Stimulated activated CD8-positive, alpha-beta memory T cell treated with anti-CD3 and anti-CD28 coated beads, Interleukin-7, amount 100 ng/mL, for 48 hours (primary cell): ENCODE measurements at places on chromosomes 3 and 15.

DNA sequence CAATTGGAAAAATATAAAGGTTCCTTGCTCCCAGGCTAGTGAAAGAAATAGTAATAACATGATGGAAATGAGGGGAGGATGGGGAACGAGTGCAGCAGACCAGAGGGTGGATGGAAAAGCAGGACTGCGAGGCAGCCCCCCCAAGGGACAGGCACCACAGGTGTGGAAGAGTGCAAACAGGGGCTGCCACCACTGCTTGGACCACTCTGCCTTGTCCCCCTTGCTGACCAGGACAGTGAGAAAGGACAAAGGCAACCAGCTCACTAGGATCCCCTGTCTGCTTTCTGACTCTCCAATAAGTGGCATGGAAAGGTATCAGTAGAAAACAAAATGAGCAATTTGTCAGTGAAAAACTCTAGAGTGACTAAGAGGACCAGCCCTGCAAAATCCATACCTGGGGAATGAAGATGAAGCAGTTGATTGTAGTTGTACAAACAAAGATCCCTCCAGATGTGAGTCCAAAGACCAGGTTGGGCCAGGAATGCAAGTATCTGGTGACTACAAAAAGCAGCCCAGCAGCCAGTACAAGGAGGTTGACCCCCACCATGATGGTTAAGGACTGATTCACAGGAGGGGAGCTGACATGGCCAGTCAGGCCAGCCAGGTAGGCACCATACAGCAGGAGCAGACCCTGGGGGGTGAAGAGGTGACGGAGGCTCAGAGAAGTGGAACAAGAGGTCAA, 86.6 kb upstream of the GSK3B start:
- no peak for DNase-seq

- DNase-seq: no peak
These were observed 51.4 kb downstream of the SEMA6D start for GRCh38 chr15:47768735-47769134.

DNA sequence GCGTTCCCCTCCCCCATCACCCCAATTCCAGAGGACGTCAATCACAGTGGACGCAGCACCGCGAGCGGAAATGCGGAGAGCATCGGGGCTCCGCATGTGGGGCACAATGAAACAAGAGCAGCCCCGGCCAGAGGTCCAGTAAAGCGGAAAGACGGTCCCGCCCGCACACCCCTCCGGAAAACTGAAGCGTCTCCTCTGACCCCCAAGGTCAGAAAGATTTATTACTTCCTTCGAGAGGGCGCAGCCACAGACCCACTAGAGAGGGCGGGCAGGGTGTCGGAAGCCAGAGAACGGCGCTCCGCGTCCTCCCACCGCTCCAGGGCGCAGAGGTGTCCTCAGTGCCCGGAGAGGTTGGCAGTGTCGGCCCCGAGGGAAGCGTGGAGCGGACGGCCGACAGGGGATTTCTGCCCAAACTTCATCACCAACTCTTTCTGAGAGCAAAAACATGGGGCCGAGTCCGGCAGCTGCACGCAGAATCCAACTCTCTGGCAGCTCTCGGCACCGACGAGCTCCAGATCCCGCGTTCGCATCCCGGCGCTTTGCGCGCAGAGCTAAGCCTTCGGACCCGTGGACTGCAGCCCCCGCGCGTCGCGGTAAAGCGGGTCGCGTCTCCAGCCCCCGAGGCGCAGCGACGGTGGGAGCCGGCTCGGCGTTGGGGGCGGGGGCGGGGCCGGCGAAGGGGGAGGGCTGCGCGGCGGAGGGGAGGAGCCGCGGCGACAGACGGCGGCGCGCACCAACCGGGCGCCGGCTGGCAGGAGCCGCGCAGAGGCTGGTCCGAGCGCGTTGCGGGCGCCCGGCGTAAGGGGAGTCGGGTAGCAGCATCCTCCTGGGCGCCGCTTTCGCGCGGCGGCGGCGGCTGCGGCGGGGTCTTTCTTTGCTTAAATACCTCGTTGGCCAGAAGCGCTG, at the start of gene CHST2:
Gene CHST2 (plus strand): TSS at position 763 of the 906 bp plus-strand sequence. CDS start 1,046 bp downstream, outside the sequence.
- peak; percentile 62 for DNase-seq

- DNase-seq: no peak
These were observed 51.7 kb upstream of the SLC4A7 start for GRCh38 chr3:27535809-27536392.

DNA sequence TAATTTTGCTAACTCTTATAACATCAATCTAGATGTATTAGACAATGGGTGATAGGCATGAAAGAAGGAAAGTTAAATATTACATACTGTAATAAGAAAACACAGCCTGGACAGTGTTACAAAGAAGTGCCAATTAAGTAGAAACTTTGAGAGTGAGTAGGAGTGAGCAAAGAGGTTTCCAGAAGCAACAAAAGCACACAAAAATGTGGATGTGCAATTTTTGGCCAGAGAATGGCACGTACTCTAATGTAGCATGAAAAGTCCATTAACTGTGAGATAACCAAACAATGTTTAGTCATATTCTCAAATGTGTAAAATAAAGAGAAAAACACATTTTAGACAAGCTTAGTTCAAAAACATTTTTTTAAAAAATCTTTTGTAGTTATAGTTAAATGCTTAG, 567.3 kb downstream of the ROBO1 start:
- DNase-seq: no peak

GRCh38 chr15:76799760-76800159, 105.4 kb downstream of the SCAPER start:
- no peak for DNase-seq

DNA sequence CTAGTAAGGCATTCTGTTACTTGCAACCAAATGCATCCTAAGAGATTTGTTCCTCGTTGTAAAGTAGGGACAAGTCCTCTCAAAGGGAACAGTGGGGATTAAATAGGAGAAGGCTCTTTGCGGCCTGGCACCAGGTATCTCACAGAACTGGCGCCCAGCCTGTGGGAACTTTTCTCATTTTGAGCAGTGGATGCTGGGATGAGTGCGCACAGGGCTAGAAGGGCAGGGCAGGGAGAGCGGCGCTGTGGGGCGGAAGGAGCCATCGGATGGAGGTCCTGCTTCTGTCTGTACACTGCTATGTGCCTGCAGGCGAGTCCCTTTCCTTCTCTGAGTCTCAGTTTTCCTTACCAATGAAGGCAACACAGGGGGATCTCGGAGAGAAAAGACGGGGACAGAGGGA, 50.6 kb downstream of the WNT7A start:
- no peak for DNase-seq

- DNase-seq: no peak
These were observed 37.2 kb downstream of the TRIM42 start for GRCh38 chr3:140715035-140715434.

DNA sequence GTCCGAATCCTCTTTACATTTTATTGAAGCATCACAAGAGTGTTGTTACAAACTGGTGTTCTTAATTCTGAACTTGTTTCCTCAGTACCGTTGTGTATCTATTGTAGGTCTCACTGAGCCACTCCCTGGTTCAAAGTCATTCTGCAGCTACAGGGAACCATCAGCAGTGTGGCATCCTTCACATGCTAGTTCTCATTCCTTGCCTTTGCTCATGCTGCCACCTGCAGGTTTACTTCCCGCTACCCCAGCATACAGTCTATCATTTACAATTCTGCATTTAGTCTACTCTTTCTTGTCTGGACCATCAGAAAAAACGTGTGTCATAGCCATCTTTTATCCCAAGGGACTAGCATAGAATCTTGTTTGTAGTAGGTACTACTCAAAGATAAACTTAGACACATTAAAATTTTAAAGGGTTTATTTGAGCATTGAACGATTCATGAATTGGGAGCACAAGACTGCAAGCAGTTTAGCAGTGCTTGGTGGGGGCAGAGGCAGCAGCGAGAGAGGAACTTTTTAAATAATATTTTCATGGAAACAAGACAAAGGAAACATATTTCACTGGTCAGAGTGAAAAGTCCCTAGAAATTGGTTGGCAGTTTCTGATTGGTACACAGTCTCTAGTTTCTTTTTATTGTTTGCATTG, 402.1 kb downstream of the CADM2 start:
- no peak for DNase-seq

GRCh38 chr15:56168394-56168793, 75.3 kb downstream of the RFX7 start:
- no peak for DNase-seq

- DNase-seq: peak; percentile 39
These were observed 44.8 kb downstream of the CYP11A1 start for GRCh38 chr15:74322558-74323180.

GRCh38 chr3:129592381-129593131, 13.9 kb downstream of the PLXND1 start:
- no peak for DNase-seq

- no peak for DNase-seq
These were observed 5.6 kb upstream of the ZBTB47 start for GRCh38 chr3:42647821-42648459.

DNA sequence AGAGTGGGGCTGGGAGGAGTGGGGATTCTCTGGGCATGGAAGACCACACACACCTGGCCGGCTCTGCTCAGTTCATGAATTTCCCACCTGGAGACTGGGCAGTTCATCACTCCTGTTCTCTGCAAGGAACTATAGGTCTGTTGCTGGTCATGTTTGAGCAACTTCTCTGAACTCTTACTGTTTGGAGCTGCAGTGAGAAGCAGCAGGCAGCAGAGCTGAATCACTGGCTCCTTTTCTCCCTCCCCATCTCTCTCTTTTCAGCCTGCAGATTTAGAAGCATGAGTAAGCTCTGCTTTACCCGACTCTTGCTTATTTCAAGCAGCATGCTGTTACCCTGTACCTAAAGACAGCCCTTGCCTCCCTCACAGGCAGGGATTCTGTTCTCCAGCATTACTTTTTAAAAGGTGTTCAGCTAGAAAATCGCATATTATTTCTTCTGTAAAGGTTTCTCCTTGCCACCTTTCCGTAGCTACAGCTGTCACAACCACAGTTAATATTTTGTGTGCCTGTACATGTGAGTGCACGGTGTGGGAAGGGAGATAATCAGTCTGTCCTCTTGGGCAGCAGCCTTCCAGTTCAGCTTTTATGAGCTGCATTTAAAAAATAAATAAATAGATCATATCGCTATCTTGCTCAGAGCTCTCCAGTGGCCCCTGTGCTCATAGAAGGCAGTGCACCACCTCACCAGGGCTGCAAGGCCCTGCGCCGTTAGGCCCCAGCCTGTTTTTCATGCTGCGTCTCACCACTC, 131.6 kb downstream of the CHCHD6 start:
- DNase-seq: no peak

GRCh38 chr3:105166893-105167292, 199.8 kb upstream of the ALCAM start:
- DNase-seq: no peak

GRCh38 chr15:61444585-61444984, 215.5 kb upstream of the RORA start:
- DNase-seq: no peak

DNA sequence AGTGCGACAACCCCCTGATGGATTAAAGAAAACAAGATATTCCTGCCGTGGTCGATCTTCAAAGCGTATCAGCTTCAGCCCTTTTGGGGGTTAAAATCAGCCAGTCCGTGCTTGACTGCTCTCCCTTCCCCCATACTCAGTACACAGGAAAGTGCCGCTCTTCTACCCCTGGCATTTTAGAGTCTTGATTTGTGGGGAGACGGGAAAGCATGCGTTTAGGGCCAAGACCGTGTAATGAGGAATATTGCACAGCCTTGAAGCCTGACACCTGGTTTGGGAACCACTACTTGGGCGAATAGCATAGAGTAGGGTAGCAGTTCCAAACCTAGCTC, 540 bp upstream of the EDC3 start:
- no peak for DNase-seq

GRCh38 chr3:117596503-117596902, 886.9 kb downstream of the TUSC7 start:
- DNase-seq: no peak

DNA sequence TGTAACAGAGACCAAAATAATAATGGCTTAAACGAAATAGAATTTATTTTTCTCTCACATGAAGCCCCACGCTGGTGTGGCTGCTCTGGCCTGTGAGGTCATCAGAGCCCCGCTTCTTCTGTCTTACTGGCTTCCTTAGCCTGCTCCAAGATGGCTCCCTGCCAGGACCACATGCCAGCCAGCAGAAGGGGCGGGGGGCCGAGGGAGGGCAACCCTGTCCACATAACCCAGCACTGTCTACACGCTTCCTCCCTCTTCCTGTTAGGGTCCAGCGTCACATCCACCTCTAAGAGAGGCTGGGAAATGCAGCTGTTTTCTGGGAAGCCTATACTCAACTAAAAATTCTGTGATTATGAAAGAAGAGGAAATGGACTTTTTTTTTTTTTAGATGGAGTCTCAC, 107.9 kb upstream of the DLG1 start:
- no peak for DNase-seq

DNA sequence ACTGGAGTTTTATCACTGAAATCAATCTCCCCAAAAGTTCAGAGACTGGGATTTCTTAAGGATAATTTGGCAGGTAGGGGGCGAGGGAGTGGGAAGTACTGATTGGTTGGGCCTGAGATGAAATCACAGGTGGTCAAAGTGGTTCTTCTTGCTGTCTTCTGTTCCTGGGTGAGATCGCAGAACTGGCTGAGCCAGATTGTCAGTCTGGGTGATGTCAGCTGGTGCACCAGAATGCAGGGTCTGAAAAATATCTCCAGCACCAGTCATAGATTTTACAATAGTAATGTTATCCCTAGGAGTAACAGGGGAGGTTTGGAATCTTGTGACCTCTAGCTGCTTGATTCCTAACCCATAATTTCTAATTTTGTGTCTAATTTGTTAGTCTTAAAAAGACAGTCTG, 86.7 kb upstream of the SLC25A36 start:
- DNase-seq: no peak

- peak; percentile 39 for DNase-seq
These were observed 230.4 kb downstream of the ADAMTS17 start for GRCh38 chr15:100111125-100112060.

DNA sequence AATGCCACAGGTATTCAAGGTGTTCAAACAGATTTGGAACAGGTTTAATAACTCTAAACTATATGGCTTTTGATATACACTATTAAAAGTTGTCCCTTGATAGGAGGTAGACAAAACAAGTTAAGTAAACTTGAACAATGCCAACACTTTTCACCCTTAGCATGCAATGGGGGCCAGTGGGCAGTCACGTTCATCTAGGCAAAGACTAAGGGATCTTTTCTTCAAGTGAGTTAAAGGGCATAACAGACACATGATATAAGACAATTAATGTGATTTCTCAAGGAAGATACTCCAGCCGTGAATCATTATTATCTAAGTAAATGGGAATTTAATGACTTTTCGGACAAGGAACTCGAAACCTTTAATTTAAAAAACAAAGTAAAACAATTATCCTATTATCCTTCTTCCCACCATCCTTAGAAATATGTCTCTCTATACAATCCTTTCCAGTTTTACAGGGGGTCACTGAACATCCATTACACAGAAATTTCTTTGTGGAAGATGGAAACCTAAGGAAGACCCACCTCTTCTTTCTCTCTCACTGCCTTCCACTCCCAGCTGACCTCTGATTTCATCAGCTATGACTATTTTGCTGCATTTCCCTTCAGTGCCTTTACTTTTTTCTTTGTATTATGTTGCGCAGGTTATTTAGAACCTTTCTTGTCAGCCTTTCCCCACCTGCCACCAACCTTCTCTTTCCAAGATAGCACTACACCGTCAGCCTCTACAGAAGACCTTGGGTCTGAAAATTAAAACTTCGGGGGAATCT, 1.5 kb downstream of the CLDN1 start:
- no peak for DNase-seq

DNA sequence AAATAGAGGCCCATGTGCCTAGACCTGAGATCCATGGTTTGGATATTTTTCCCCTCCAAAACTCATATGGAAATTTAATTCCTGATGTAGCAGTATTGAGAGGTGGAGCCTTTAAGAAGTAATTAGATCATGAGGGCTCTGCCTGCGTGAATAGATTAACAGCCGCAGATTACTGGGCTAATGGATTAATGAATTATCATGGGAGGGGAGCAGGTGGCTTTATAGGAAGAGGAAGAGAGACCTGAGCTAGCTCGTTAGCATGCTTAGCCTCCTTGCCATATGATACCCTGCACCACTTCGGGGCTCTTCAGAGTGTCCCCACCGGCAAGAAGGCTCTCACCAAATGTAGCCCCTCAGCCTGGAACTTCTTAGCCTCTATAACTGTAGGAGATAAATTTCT, 15.8 kb downstream of the ARHGEF26 start:
- no peak for DNase-seq
